ENCODE measurements at places on chromosomes 7 and 10.
A peak's percentile ranks its signal among the peaks of the same experiment; 100 is the strongest.

GRCh38 chr10:124497196-124497881 lies 35.7 kb downstream of the LHPP start:
- no peak for DNase-seq

DNA sequence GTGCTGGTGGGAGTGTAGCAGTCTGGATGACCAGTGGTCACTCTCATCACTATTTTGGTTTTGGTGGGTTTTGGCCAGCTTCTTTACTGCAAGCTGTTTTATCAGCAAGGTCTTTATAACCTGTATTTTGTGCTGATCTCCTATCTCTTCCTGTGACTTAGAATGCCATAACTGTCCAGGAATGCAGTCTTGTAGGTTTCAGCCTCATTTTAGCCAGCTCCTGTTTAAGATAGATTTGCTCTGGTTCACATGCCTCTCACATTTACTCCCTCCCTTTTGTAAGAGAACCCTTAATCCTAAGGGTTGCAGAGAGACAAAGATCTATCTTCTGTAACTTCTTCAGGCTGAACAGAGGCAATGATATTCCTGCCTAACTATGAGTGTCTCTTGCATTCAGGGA lies 51.2 kb upstream of the INHBA start:
- DNase-seq: no peak

DNA sequence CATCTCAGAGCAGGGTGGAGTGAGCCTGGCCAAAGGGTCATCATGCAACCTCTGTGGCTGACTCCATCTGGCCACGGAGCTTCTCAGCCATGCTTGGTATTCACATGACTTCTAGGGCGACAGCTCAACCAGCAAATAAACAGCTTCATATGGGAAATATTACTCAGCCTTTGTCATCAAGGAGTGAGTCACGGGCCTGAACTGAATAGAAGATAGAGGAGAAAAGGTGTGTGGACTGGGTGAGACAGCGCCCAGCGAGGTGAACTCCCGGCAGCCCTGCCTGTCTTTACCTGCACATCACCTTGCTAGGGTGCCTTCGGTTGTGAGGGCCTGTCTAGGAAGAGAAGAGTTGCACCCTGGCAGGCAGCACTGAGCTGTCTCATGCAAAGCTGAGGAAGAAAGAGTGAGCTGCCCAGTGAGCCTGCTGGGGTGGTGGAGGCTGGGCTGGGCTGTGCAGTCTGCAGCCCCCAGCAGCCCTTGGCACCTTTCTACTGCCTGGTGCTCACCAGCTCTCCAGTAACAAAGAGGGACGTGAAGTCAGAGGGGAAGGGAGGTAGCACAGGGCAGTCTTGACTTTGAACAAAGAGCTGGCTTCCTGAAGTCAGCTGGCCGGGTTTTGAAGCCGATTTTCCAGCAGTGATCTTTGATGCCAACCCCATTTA lies 114.2 kb downstream of the EGFR start:
- DNase-seq: no peak

- DNase-seq: no peak
Observed at GRCh38 chr10:35352512-35352911, 16.2 kb downstream of the CCNY start.

DNA sequence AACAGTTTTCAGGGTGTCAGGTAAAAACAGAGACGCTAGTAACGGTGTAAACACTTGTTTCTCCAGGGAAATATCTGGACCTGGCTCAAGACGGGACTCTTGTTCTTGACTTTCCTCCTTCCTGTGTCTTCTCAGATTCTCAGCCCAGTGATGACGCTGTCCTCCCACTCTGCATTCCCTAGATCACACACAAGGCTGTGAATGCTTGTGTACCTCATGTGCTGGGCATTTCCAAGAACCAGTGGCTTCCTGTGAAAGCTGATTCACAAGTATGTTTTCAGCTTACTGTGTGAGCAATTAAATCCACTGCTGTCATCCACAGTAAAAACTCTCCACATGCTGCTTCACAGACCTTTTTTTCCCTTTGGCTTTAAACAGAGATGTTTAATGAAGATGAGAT lies 193.8 kb upstream of the DPP6 start:
- no peak for DNase-seq

GRCh38 chr7:17601921-17602320 lies 303.5 kb downstream of the AHR start:
- no peak for DNase-seq

DNA sequence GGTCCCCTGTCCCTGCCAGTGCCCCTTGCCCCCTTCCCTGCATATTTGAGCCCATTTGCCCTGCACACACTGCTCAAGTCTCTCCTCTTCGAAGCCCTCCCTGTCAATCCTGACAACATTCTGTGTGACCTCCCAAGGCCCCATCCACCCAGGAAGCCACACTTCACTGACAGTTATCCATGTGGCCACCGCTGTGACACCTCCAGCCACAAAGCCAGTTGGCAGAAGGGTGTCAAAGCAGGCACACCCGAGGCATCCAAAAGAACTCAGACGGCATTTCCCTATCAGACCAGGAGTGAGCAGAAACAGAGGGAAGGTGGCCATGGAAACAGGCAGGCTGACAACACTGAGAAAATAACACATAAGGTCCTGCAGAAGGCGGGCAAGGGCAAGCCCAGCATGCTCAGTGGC lies 4.6 kb downstream of the POLM start:
- DNase-seq: no peak

GRCh38 chr7:114539575-114539974 lies 125.0 kb downstream of the FOXP2 start:
- DNase-seq: no peak

DNA sequence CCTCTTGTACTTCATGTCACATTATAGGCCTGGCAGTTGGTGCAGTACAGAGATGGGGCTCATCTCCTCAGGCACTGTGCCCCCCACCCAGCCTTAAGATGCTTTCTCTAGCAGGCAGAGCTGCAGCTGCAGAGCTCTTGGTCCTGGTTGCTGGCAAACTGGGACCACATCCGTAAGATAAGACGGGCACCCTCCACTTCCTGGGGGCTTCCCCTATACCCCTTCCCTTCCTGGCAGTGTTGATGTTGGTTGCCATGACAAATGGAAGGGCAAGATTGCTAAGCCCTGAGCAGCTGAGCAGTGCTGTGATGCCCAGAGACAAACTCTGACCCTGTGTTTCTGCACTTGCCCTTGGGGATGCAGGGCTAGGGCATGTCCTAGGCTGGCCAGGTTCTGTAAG lies 103.4 kb upstream of the ANLN start:
- peak; percentile 33 for DNase-seq

- no peak for DNase-seq
Observed at GRCh38 chr10:67609996-67610793, 85.8 kb downstream of the CTNNA3 start.

GRCh38 chr10:102059987-102060386 lies 4.0 kb upstream of the ARMH3 start:
- DNase-seq: no peak

DNA sequence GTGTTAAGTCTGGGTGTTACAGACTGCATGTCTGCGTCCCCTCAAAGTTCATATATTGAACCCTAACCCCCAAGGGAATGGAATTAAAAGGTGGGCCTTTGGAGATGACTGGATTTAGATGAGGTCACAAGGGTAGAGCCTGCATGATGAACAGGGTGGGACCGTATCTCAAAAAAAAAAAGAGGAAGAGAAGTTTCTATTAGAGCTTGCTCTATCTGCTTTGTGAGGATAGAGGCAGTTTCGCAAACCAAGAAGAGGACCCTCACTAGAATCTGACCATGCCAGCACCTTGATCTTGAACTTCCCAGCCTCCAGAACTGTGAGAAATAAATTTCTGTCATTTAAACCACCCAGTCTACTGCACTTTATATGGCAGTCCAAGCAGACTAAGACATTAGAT lies 1.4 kb downstream of the KIN start:
- DNase-seq: no peak

GRCh38 chr10:110360857-110361474 lies 56.2 kb upstream of the SMNDC1 start:
- DNase-seq: no peak

- no peak for DNase-seq
Observed at GRCh38 chr10:98453729-98454128, 7.0 kb upstream of the HPS1 start.

GRCh38 chr7:147804032-147804431 lies 786.5 kb upstream of the C7orf33 start:
- DNase-seq: no peak

GRCh38 chr10:98396096-98397063 lies 18.6 kb downstream of the PYROXD2 start:
- DNase-seq: no peak

- peak; percentile 9 for DNase-seq
Observed at GRCh38 chr7:101315336-101315735, 6.3 kb downstream of the IFT22 start.

DNA sequence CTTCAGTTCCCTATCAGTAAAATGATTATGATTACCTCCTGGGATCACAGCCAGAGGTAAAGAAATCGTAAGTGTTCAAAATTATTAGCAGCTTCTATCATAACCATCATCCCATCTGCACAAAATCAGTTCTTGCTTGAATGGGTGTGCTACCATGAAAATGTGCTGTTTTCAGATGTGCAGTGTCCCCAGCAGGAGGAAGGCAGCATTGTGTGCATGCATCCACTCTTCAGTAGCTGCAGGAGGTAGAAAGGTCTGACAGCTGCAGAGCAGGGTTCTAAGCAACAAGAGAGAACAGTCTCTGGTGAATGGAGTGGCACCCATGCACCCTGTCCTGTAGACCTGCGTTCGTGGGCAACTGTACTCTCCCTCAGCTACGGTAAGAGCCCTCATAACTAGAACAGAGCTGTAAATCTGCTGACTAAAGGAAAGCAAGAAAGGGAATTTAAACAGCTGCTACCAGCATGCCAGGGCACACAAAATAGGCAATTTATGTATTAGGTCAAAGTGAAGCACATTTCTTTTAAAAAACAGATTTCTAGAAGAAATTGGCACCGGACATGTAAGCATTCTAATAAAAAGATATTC lies 21.2 kb downstream of the VSTM2A start:
- DNase-seq: no peak

DNA sequence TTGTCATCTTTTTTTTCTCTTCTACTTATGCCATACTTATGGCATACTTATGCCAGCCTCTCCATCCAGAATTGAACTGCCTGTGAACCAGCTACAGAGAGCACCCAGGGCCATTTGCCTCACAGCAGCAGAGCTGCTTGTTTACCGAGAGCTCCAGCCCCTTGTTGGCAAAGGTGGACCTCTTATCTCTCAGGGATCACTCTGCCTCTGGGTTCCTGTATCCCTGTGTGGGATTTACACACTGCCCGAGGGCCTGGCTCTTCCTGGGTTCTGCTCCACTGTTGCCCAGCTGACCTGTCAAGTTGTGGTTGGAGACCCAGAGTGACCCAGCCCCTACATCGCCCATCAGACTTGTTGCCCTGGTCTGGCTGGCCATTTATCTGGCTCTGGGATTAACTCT lies 22.3 kb downstream of the MRPS33 start:
- no peak for DNase-seq

GRCh38 chr10:4066581-4067390 lies 281.8 kb upstream of the KLF6 start:
- DNase-seq: no peak

GRCh38 chr10:87685832-87686574 lies 26.3 kb downstream of the PAPSS2 start:
- DNase-seq: no peak

DNA sequence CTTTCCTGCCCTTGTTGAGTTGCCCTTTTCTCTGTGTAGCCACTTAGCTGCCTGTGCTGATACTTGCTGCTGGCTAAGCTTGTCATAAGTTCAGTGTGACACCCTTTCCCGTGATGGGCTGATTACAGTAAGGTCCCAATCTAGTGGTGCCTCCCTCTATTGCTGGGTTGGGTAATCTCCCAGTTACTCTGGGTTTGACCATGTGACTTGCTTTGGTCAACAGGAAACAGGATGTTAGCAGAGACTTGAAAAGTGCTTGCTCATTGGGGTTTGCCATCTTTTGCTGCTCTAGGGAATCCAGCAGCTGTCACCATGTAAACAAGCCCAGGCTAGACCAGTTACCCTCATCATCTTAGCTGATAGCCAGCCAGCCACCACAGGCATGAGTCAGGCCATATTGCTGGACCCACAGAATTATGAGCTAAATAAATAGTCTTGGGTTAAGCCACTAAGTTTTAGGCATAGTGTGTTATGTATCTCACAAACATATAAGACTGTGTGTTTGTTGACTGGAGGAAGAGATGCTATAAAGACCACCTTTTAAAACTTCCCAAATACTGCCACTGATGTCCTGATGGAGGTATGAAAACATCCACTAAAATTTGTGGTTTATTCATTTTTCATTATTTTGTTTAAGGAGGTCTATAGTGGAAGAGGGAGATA lies 4.0 kb upstream of the LEP start:
- no peak for DNase-seq

DNA sequence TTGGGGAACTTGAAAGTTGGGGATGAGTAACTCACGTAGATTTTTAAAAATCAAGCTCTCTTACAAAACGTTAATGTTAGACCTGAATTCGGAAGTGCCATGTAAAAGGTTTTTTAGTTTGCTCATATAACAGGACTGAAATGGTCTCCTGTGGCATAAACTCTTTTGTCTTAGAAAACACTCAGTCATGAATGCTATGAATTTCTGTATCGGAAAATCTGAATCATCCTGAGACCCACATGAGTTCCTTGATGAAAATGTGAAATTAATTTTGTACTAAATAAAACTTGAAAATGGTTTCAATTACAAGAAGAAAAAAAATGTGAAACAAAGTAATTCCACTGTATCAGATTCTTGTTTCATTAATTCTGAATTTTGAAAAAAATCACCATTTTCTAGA lies 134.8 kb upstream of the BMPER start:
- DNase-seq: no peak

GRCh38 chr10:42734536-42734935 lies 48.1 kb upstream of the BMS1 start:
- DNase-seq: no peak

- no peak for DNase-seq
Observed at GRCh38 chr7:108055611-108056021, 52.7 kb upstream of the LAMB1 start.

DNA sequence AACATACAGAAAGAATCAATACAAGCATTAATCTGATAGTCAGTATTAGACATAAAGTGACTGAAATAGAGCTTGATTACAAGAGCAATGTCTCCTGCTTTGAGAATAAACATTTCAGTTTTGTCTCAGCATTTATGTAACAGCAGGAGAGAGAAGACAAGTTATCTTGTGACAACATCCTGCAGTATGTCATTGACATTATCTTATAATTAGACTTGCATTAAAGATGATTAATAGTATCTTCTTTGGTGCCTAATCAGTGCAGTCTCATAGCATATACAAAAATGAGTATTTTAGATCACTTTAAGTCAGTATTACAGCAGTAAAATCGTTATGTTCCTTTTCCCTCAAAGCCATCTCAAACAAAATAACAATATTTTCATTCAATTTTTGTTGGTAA lies 436.1 kb upstream of the ETV1 start:
- DNase-seq: no peak

DNA sequence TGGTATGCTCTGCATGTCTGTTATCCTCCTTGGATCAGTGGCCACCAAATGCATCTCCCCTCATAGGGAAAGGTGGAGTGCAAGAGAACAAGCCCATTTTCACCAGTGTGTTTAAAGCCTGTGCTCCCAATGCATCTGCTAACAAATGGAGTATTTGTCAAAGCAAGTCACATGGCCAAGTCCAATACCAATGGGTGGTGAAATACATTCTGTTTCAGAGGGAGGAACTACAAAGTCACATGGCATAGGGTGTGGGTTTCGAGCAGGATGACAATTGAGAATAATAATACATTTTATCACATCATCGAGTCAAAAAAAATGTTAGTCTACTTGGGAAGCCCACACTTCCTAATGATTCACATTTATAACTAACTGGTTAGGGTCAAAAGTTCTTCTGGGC lies 62.7 kb downstream of the SUGCT start:
- DNase-seq: no peak

- no peak for DNase-seq
Observed at GRCh38 chr7:53603461-53603860, 568.0 kb downstream of the POM121L12 start.

- DNase-seq: no peak
Observed at GRCh38 chr10:95618101-95618500, 38.4 kb downstream of the ALDH18A1 start.

All from stimulated activated CD8-positive, alpha-beta memory T cell treated with anti-CD3 and anti-CD28 coated beads, Interleukin-4, amount 100 ng/mL, for 1 hour (primary cell).